Activated naive CD4-positive, alpha-beta T cell treated with Interleukin-2 at 50 U/mL for 16 hours (primary cell): ENCODE measurements at places on chromosomes 2 and 18.

DNA sequence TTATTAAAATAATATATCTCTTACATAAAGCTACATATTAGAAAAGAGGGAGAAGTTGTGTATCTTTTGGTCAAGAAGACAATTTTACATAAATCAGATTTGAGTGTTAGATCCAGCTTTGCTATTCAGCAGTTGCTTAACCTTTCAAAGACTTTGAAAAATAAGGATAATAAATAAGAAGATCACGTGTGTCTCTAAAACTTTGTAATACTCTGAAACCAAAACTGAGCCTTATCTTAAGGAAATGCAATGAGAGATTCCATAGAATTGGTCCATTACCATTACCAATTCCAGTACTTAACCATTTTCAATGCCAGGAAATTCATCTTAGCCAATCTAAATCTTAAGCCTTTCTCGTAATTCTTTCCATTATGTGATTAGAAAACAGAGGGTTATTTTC is 89.2 kb upstream of the COL5A2 start:
- DNase-seq: no peak

DNA sequence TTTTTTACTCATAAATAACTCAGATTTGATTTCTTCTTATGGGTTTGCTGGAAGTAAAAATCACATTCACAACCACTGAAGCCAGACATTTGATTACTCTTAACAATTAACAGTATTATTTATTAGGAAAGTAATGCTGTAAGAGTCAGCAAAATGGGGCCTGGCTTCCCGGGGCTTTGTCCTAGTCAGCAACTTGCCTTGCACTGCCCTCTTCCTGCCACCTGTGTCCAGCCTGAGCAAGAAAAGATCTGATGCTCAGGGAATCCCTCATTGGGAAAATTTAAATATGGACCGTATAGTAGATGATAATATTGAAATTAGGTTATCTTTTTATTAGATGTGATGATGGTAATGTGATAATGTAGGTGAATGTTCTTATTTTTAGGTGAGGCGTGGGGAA is 30.8 kb upstream of the ACYP2 start:
- DNase-seq: no peak

DNA sequence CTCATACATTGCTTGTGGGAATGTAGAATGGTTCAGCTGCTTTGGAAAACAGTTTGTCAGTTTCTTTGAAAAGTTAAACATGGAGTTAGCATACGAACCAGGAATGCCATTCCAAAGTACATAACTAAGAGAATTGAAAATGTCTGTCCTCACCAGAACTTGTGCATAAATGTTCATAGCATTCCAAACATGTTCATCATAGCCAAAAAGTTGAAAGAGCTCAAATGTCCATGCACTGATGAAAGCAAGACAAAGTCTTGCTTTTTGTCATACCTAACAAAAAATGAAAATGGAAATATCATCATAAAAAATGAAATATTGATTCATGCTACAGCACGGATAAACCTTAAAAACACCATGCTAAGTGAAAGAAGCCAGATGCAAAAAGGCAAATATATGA is 408.8 kb upstream of the UBE2E3 start:
- DNase-seq: no peak

- DNase-seq: no peak
Measured at GRCh38 chr2:120599072-120599471, 136.6 kb upstream of the GLI2 start.

GRCh38 chr2:139357972-139358371 is 577.8 kb upstream of the NXPH2 start:
- no peak for DNase-seq

- no peak for DNase-seq
Measured at GRCh38 chr2:207475546-207475945, 54.2 kb upstream of the CREB1 start.

DNA sequence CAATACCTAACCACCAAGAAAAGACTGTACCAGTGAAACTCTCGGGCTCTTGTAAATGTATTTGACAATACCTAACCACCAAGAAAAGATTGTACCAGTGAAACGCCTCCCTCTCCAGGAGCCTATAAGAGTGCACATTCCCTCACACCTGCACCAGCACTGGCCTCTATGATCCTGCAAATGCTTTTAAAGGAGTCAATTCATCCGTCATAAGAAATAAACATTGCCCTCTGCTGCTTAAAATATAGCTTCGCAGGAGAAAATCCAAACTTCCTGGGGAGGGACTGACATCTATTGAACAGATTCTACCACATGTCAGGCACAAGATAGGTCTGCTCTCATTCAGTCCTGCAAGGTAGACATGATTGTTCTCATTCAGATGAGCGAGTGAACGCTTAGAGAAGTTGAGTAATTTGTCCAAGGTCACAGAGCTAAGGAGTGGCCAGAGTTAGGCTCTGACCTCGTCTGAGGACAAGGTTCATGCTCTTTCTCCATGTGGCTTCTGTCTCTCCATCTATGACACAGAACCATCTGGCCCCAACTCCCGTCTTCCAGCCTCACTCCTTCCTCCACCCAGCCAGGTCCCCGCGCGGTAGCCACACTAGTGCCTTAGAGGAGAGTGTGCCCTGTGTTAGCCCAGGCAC is 38.7 kb downstream of the MCFD2 start:
- no peak for DNase-seq

DNA sequence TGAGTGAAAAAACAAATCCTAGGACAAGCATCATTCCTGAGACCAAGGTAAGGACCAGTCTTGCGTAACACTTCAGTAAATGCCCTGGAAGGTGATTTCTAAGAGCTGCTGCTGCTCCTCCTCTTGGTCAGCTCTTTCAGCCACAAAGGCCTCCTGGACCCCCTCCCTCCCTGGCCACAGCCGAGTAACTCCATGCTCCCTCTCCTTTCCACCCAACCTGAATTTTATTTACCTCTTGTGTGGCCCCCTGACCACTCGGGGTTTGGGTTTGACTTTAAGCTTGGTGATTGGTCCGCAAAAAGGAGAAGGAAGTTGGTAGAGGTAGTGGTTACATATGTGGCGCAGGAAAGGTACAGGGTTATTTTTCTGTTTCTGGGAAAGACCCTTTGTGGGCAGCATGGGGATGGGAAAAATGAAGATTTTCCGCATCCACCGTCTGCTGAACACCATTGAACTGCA is 9.2 kb downstream of the HTRA2 start:
- DNase-seq: no peak

GRCh38 chr2:96156926-96157648 is 11.8 kb upstream of the DUSP2 start:
- no peak for DNase-seq

GRCh38 chr2:159285433-159285832 is 1.1 kb downstream of the WDSUB1 start:
- DNase-seq: no peak

DNA sequence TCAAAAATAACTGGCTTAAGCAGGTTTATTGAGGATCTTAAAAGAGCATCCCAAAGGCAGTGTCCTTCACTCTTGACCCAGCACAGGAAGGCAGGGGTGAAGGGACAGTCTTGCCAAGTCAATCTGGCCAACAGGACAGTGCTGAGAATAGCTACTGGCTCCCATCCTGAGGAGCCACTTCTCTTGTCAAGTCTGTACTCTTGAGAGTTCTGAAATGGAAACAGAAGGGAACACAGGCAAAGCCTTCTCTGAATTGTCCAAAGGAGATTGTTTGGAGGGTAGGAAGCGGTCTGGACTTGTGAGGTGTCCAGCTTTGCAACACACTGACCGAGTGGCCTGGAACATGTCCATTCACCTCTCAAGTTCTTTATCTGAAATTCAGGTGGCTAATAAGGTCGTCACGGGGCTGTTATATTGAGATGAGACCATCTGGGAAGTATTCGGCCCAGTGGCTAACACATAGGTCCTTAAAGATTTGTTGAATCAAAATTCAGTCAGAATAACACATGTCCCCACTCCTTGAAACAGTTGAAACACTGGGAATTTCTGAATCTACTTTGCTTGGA is 99.5 kb upstream of the FHL2 start:
- DNase-seq: no peak

- no peak for DNase-seq
Measured at GRCh38 chr2:184692141-184692734, 93.9 kb downstream of the ZNF804A start.

DNA sequence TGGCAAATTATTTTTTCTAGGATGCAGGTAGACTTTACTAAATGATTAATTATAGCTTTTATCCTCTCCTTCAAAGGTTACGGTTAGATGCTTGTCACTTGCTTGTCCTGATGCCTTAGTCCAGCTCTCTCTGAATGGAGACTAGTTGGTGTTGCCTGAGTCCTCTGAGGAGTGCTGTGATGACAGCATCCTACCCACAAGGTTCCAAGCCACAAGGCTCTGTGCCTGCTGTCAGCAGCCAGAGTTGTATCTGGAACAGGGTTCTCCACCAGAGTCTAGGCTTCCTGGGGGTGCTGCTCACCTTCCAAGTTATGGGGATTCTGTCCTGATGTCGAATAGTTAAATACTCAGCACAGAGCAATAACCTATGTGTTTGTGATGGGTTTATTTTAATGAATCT is 125.7 kb downstream of the GALNT1 start:
- no peak for DNase-seq

DNA sequence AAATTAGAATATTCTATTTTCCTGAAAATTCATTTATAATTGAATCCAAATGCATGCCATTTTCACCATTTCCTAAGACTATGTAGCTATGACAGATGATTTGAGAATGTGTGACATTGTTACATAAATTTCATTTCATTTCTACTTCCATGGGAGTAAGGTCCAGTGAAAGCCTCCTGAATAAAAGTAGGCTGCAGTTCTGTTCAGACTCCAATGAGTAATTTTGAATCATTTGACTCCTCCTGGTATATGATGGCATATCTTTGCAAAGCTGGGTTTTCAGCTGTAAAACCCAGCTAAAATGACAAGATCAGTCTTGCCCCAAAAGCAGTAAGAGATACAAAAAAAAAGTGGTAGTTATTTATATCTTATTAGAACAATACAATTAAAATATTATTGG is 101.0 kb upstream of the DNAJC10 start:
- no peak for DNase-seq

- DNase-seq: no peak
Measured at GRCh38 chr2:45794134-45794617, 142.7 kb downstream of the PRKCE start.

- no peak for DNase-seq
Measured at GRCh38 chr18:22265838-22266237, 96.4 kb downstream of the GATA6 start.

DNA sequence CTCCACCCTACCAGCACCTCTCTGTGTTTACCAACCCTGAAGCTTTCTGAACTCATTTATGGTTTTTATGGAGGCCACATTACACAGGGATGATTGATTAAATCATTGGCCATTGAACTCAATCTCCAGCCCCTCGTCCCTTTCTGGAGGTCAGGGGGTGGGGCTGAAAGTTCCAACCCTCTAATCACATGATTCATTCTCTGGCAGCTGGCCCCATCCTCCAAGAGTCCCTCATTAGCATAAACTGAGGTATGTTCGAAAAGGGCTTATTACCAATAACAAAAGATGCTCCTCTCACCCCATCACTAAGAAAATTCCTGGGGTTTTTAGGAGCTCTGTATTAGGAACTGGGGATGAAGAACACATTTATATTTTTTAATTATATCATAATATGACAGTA is 92.3 kb downstream of the DIS3L2 start:
- no peak for DNase-seq

DNA sequence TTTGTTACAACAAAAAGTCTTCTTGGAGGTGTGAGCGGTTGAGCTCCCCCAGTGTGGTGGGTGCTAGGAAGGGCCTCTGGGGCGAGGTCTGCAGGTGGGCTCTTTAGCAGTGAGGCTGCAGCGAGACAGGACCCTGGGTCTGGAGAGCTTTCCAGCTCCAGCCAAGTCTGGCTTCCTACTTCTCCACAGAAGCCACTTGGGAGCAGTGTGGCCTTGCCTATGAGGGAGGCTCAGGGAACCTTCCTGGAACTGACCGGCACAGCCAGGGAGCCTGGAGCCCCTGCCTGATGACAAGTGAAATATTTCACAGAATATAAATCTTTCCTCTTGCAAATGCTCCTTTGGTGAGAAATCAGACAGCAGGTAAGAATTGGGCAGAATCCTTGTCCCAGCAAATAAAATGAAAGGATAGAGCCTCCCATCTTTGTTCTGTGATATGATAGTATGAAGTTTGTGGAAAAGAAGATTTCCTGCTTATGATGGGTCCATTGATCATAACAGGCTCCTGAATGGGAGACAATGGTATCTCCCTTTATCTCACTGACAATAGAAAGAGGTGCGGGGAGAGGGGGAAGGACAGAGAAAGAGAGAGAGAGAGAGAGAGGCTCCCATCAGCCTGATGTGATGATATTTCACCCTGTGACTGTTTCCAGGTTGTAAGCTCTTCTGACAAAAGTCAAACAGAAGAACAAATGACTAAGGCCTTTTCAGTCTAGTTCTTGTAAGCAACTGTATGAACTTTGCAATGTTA is 289.8 kb upstream of the SPRED2 start:
- no peak for DNase-seq

- no peak for DNase-seq
Measured at GRCh38 chr2:30226144-30227032, 4.9 kb upstream of the LBH start.

GRCh38 chr2:120862201-120863060 is 126.8 kb downstream of the GLI2 start:
- DNase-seq: no peak

- DNase-seq: no peak
Measured at GRCh38 chr2:166335284-166335683, 40.5 kb downstream of the SCN9A start.

DNA sequence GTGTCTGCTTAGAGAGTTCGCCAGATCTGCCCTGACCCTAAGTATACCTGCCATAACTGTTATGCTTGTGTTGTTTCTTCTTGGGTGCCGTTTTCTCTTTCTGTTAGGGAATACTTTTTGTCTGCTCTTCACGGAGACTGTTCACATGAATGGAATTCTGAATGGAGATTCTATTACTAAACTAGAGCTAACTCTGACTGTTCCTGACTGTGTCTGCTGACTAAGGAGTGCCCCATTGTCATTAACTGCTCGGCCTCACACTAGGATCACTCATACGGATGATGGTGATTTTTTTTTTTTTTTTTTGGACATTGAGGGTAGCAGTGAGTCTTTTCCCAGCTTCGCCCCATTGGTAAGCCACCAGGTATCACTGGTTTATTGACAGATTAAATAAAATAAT is 104.8 kb upstream of the SLC8A1 start:
- no peak for DNase-seq

DNA sequence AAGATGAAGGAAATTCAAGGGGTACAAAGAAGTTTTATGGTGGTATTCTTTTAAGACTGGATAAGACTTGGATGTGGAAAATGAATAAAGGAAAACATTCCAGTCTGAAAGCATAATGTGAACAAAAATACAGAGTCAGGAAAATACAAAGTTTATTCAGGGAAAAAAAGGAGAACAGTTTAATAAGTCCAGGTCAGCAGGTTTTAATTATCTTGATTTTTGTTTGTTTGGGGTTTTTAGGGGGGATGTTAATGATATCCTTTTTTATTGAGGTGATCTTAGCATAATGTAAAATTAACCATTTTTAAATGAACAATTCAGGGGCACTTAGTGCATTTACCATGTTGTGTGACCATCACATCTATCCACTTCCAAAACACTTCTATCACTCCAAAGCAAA is 80.6 kb downstream of the NBAS start:
- no peak for DNase-seq

GRCh38 chr2:168518555-168519066 is 62.5 kb downstream of the CERS6 start:
- no peak for DNase-seq
